ENCODE measurements at places on chromosomes 12 and 14.

DNA sequence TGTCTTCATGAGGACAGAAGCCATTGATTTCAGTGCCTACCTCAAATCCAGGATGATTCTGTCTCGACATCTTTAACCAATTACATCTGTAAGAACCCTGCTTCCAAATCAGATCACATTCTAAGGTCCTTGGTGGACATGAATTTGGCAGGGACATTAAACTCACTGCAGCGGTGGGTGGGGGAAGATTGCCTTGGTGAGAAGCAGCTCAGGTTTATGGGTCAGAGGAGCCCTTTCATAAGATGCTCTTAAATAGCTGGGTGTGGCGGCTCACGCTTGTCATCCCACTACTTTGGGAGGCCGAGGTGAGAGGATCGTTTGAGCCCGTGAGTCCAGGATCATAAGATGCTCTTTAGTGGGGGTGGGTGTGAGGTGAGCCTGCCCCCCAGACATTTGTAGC, 42.9 kb downstream of the ELK3 start:
- no peak for DNase-seq

DNA sequence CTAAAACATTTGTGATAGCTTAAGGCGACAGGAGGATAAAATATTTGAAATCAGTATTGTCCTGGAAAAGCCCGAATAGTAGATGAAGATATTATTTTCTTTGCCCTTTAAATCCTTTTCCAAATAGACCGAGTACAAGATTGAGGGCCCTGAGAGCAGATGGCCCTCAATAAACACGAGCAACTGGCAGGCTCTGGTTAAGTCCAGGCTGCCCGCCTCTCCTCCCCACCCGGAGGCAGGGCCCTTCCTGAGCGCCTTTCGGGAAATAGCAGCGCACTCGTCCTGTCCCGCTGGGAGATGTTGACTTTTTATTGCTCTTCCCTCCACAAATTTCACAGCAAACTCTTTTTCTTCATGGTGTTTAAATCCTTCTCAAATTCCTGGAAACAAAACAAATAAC, 50.8 kb upstream of the MAX start:
- DNase-seq, result no peak

DNA sequence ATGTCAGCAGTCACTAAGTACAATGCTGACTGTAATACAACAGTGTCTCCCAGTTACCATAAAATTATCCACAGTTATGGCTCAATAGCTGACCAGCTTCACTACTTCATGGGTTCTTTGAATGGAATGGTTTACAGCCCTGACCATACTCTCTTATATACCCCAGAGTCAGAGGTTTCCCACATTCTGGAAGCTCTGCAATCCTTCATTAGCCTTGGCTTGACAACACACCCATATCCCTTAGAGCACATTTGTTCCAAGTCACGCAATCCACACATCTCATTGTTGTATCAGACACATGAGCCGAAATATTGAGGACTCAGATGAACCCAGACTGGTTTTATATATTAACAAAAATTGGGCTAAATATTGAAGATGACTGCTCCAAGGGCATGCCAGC, 209.4 kb upstream of the PLXNC1 start:
- DNase-seq, result no peak

DNA sequence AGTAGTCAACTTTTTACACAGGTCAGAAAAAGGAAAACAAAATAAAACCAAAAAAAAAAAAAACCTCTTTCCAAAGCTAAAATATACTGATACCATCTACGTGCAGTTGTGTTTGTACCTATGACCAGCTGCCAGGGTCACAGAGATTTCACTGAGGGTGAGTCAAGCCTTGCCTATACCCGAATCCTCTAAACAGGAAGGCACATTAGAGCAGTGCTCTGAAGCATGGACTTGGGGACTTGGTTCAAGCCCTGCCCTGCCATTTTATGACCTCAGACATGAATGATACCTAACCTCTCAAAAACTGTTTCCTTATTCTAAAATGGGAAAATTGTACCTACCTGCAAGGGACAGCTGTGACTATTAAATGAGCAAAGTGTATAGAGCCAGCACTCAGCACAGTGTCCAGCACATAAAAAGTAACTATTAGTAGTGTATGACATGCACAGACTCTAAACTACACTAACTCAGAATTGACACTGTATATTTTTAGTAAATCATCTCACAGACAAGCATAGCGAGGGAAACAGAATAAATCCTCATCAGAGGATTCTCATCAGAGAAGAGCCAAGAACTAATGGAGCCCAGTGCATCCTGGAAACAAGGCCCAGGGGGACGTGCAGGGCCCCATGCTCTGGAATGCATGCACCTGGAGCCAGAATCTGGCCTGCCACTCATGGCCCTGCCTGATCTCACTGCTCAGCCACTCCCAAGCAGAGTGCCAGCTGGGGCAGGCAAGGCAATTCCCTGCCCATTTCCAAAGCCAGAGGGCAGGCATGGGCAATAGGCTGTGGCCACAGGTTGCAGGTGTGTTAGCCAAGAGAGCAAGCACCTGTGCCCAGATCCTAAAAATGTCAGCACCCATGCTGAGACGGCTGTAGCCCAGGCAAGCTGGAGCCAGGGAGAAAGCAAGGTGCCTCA, 57.0 kb downstream of the NT5DC3 start:
- no peak for DNase-seq

DNA sequence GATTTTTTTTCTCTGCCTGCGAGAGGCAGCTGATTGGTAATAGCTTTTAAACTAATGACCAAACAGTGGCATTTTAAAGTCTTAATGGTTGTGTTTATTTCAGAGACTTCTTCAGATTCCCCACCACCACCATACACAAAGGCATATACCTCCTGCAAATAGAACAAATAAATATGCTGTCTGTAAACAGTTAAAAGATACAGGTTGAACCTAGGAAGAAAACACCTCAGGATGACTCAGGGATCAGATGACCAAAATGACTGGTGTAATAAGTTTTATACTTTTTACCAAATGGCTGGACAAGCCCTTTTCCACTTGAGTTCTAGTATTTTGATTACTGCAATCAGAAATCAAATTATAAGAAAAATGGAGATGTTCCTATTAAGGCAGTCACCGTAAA, 364.1 kb downstream of the PAWR start:
- DNase-seq, result no peak

- no peak for DNase-seq
These were observed 7.8 kb downstream of the ARHGEF25 start for GRCh38 chr12:57618966-57619433.

DNA sequence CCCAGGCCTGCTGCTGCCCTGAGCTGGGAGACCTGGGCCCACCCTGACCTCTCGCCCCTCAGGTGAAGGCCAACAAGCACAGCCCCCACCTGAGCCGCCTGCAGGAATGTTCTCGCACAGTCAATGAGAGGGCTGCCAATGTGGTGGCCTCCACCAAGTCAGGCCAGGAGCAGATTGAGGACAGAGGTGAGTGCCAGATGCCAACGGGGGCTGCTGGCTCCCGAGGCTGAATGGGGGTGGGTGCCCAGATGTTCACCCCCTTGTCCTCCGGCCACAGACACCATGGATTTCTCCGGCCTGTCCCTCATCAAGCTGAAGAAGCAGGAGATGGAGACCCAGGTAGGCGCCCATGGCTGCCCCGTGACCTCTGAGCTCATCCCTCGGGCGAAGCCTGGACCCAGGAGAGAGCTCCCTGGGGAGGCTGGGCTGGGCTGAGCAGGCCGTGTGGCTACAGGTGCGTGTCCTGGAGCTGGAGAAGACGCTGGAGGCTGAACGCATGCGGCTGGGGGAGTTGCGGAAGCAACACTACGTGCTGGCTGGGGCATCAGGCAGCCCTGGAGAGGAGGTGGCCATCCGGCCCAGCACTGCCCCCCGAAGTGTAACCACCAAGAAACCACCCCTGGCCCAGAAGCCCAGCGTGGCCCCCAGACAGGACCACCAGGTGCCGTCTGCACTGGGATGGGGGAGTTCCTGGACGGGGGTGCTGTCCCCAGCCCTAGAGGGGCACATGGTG, 25.8 kb downstream of the HIP1R start:
- no peak for DNase-seq

GRCh38 chr12:47124451-47124850, 44.7 kb upstream of the AMIGO2 start:
- no peak for DNase-seq

DNA sequence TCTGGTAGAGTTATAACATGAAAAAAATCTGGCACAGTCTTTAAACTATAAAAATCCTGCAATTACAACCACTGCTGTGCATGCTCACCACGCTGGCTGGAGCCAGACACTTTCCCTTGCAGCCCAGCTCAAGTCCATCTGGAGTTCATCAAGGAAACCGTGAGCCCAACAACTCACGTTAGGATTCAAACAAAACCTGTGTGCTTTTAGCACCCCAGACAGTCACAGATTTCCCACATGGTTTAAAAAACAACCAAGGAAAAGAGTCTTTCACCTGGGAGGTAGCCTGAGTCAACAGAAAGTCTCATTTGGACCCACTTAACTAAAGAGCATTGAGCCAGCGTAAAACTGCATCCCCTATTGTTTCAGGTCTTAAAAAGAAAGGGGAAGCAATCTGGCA, 4.7 kb downstream of the LRIG3 start:
- DNase-seq, result no peak

DNA sequence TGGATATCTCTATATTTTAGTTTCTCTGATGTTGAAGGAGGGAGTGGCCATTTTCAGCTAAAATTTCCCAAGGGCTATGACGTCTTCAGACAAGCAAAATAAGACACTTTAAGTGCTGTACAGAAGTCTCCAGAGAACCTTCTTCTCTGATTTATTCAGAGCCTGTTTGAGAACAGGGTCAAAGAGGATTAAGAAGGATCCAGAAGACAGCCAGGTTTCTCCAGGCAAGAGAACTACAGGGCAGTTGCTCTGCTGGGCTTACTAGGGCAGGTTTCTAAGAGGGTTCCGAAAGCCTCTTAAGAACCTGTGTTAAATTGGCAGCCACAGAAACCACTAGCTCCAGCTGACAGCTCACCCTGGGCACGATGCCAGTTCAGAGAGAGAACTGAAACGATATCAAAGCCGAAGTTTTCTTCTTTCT, 1.2 kb downstream of the MGP start:
- DNase-seq, result no peak

DNA sequence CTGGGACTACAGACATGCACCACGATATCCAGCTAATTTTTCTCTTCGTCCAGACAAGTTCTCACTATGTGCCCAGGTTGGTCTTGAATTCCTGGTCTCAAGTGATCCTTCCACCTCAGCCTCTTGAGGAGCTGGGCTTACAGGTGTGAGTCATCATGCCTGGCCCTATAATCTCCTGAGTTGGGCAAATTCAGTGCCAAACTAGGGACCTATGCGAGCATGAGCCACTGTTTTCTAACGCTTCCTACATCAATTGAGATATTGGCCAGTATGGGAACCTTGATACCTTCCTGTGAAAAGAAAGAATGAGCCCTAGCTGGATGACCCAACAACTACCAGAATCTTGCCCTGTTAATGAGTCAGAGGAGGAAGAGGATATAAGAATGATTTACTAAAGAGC, 585.2 kb downstream of the C12orf50 start:
- DNase-seq, result no peak

- DNase-seq, result no peak
These were observed 57.4 kb downstream of the ACTN1 start for GRCh38 chr14:68921666-68922065.

GRCh38 chr14:96470331-96470730, 31.9 kb upstream of the PAPOLA start:
- DNase-seq, result no peak
